ENCODE measurements at places on chromosomes 1 and 21.
A peak's percentile ranks its signal among the peaks of the same experiment; 100 is the strongest.

DNA sequence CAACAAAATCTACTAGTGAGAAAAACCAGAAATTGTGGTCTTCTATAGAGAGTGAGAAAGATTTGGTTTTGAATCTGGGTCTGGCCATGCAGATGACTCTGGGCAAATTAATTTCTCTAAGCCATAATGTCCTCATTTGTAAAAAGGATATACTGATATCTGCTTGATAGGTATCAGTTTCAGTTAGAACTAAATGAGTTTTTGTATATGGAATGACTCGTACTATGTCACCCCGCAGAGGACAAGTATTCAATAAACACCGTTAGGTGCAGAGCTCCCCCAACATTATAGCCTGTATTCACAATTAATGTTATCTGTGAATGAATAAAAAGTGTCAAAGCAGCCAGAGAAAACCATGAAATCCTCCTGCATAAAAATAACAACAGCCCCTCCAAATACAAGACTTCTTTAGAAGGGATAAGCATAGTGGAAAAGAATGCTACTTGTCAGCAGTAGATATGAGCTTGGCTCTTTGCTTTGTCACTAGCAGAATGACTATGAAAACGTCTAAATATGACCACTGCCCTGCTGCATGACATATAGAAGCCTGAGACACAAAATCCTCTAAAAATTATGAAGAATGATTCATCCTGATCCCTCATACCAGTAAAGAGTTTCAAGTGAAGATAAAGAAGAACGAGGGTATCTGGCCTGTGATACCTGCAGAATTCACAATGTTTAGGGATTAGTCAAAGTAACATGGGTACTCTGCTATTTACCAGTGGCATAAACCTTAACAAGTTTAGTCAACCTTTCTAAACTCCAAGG, 17.8 kb downstream of the SCAF4 start:
- DNase-seq = no peak

- DNase-seq = peak; percentile 37
These were observed 36.8 kb downstream of the HLCS start for GRCh38 chr21:36929622-36930021.

DNA sequence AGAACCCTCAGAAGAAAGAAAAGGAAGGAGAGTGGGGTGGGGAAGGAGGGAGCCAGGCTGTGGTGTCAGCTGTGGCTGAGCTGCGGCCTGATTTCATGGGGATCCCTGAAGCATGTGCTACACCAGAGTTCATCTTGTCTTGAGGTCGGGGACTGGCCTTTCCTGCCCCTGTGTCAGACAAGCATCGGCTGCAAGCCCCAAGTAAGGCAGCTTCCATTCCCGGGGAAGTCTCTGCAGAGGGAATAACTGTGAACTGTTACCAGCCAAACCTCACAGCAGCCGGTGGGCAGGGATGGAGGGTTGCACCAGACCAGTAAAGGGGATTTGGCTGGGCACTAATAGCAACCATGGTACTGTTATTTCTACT, 35.7 kb upstream of the BTG2 start:
- no peak for DNase-seq

GRCh38 chr1:117375327-117375726, 8.1 kb downstream of the MAN1A2 start:
- no peak for DNase-seq

GRCh38 chr1:230189341-230189740, 122.3 kb downstream of the GALNT2 start:
- no peak for DNase-seq

DNA sequence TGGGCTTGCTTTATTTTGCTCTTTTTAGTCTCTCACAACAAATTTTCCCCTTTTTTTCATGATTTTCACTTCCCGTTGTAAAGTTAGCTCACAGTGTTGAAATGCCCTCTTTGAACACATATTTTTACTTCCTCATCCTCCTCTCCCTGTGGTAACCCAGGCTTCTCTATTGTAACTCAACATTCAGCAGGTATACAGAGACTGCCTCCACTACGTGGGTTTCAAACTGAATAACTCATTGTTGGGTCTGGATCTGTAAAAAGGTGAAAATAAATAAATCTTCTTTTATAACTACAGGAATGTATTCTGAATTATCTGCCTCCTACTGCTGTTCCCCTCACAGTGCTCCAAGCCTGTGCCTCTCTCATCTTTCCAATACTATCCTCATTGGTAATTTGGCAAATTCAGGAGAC, 166.4 kb downstream of the RUNX1 start:
- no peak for DNase-seq

DNA sequence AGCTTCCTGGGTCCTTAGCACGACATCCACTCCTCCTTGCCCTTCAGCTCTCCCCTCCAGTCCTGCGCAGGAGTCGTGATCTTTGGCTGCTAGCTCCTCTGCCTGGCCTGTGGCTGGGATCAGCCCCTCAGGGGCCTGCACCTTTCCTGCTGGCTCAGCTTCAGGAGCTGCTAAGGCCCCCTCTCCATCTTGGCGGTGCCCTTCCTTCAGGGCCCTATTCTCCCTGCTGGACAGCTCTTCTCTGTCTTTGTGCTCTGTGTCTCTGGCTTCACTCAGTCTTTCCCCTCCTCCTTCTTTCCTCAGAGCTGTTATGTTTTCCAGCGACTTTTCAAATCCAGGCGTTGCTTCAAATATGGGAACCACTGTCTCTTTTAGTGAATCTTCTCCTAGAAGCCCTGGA, 59.5 kb upstream of the LRRC53 start:
- no peak for DNase-seq

- DNase-seq = no peak
These were observed 530.5 kb downstream of the PTBP2 start for GRCh38 chr1:97252076-97252475.

- no peak for DNase-seq
These were observed 6.3 kb upstream of the IFNGR2 start for GRCh38 chr21:33396951-33397350.

GRCh38 chr1:208834381-208835096, 590.4 kb upstream of the PLXNA2 start:
- peak; percentile 70 for DNase-seq

GRCh38 chr1:212477014-212477679, 44.4 kb downstream of the NENF start:
- DNase-seq = peak; percentile 86

GRCh38 chr1:17924578-17924977, 169.4 kb downstream of the ACTL8 start:
- no peak for DNase-seq

- no peak for DNase-seq
These were observed 62.8 kb downstream of the NRIP1 start for GRCh38 chr21:15001857-15002606.

DNA sequence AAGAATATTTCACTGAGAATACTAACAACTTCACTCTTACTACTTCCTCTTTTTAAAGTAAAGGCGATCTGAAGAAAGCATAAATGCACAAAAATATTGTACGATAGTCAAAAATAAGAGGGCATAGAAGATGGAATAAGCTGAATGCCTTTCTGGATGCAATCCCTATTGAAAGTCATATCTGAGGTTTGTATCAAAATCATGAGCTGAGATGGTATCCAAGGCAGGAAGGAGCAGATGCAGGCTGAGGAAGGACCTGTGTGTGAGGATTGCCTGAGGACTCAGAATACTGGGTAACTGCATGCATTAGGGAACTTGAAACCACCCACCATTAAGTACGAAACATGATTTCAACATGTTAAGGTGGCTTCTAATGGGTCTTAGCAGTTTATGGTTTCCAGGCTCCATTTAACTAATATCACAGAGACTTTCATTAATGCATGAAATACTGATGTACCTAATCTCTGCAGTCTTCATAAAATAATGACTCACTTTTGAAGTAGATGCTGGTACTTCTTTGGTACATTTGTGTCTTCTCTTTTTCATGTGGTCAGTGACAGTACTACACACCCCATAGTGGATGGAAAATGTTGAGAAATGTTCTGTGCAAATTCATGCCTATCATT, 29.6 kb upstream of the RGS1 start:
- no peak for DNase-seq

GRCh38 chr21:45074818-45075595, 627 bp downstream of the ADARB1 start:
- DNase-seq = peak; percentile 47

GRCh38 chr1:13651279-13651678, 48.7 kb upstream of the PRDM2 start:
- no peak for DNase-seq

DNA sequence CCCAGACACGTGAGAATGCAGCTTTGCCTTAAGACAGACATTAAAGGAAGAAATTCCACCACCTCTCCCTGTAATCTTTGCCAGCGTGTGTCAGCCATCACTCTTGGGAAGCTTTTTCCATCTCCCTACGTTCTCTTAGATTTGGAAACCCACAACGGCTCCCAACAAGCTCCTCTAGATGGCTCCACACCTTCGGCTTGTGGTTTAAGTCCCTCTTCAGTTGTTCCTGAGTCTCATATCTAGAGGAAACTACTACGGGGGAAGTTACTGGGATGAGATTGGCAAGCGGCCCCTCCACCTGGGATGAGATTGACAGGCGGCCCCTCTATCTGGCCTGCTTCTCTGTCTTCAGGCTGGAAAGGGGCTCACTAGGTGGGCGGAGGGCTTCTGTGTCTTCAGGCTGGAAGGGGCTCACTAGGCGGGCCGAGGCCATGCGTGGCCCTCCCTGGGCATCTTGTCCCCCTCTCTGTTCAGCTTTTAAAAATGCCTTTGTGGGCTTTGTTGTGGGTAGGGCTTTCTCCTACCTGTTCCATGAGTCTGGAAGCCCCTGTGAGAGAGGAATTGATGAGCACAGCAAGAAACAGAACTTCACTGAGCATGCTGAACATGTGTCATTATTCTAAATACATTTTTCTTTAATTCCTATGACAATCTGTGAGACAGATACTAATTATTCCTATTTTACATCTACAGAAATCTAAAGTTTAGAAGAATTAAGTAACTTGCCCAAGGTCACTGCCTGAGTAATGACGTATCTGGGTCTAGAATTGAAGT, 670.5 kb downstream of the KIF26B start:
- peak; percentile 40 for DNase-seq

- no peak for DNase-seq
These were observed 107.3 kb upstream of the PDC start for GRCh38 chr1:186568221-186568620.

DNA sequence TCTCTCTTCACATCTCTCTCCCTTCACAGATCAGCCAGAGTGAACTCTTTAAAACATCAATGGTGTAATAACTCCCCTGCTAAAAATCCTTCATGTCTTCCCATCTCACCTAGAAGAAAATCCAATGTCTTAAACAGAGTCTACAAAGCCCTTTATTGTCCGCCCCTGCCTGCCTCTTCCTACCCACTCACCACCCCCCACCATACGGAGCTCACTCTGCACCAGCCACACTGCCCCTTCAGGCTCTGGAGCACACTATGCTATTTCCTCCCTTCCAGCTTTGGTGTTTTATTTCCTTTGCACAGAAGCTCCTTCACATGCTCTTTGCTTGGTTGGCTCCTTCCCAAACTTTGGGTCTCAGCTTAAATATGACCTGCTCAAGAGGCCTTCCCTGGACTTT, 10.2 kb downstream of the CAMK1G start:
- no peak for DNase-seq

GRCh38 chr21:43866659-43867331, 1.8 kb downstream of the AGPAT3 start:
- DNase-seq = no peak

GRCh38 chr1:246065592-246065991, 441.5 kb downstream of the SMYD3 start:
- DNase-seq = no peak

- DNase-seq = no peak
These were observed 16.8 kb downstream of the LAMC1 start for GRCh38 chr1:183039985-183040447.

- DNase-seq = no peak
These were observed 91.7 kb upstream of the WNT4 start for GRCh38 chr1:22234476-22235030.

DNA sequence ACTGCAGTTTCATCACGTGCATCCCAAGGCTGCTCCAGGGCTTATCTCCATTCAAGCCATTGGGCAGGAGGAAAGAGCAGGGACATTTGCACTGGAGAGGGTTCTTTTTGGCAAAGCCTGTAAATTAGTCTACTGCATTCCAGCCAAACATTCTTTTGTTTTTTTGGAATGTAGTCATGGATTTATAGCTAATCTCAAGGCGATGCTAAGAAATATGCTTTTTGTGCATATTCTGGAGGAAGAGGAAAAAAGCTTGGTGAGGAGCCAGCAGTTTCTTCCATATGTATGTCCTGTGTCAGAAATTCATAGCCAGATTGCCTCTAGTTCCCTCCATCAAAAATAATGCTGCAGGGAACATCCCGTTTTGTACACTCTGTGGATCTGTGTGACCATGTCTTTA, 221.4 kb downstream of the BACH1 start:
- DNase-seq = no peak

DNA sequence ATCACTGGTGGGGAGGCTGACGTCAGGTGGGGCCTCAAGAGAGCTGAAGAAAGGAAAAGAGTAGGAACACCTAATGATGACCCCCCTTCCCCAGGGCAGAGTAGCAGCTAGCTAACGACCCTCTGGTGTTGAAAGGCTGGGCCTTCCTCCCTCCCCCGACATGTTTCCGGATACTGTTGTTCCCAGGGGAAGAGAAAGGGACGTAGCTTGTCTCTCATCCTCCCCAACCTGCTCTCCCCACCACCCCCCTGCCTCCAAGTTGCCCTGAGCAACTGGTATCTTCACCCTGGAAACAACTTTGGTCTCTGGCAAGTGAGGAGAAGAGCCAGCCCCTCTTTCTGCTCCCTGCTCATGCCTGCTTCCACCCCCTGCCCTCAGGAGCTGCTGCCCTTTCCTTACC, 2.4 kb downstream of the SEMA6C start:
- no peak for DNase-seq
